ENCODE measurements at places on chromosomes 16 and 17.
A peak's percentile ranks its signal among the peaks of the same experiment; 100 is the strongest.

GRCh38 chr16:70473446-70474319 lies 19.3 kb downstream of the FCSK start:
- no peak for DNase-seq

GRCh38 chr16:65698791-65699321 lies 577.0 kb upstream of the CDH11 start:
- no peak for DNase-seq

DNA sequence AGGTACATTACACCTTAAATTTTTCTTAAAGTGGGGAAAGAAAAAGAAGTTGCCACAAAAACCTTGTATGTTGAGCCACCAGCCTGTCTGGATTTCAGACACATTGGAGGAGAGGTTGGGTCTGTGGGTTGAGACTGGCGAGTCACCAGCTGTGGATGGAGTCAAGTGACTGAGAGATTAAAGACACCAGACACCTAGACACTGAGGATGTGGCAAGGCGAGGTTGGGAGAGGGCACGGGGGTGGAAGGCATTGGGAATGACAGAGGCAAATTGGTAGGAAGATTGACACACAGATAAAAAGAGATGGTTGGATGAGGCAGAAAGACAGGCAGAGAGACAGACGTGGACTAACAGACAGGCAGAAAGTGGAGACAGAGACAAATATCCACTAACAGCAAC lies 49.6 kb downstream of the KCNJ12 start:
- no peak for DNase-seq

DNA sequence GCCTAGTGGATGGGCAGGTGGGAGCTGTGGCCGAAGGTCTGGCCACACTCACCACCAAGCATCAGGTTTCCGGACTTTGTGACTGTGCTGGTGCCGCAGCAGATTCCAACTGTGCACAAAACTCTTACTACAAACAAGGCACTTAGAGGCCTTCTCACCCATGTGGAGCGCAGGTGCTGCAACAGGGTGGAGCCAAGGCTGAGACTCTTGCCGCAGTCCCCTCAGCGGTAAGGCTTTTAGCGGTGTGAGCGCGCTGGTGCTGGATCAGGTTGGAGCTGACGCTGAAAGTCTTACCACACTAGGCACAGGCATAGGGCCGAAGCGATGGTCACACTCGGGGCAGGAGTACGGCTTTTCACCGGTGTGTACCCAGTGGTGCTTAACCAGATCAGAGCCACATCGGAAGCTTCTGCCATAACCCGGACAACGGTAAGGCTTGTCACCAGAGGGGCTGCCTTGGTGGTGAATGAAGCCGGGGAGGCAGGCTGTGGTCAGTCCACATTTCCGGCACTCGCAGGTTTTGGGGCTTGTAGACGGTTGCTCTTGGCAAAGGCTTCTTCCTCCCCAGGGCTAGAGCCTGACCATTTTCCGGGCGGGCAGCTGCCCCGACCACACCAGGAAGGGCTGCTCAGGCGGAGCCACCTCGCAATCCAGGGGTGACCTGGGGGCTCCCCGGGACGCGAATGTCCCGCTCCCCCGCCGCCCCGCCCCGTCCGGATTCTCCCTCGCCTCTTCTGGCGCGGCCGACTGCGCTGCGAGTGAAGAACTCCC lies 1.0 kb upstream of the ARMC5 start:
- DNase-seq, result peak; percentile 94

- no peak for DNase-seq
These were observed 9.0 kb upstream of the TBC1D3B start for GRCh38 chr17:36185416-36185815.

- peak; percentile 90 for DNase-seq
These were observed 18.6 kb downstream of the C1QTNF1 start for GRCh38 chr17:79042421-79043190.
